HT1080 (cell line): ENCODE measurements at places on chromosomes 12 and 14.
A peak's percentile ranks its signal among the peaks of the same experiment; 100 is the strongest.

DNA sequence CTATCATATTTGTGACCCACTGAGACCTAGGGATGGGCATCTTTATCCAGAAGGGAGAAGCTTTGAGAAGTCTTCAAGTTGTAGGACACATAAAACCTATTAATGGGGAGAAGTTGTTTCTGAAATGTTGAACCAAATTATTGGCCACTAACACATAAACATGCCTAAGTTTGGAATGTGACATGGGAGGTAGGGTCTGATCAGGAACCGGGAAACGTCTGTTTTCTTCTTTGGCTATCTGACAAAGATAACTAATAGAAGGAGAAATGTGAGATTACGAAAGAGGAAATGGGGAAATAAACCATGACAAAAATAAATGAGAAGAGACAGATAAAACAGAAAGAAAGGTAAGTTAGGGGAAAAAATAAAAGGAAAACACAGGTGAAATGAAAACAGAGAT, 425.2 kb downstream of the EGLN3 start:
- DNase-seq, result no peak

GRCh38 chr12:52175371-52176350, 16.2 kb downstream of the KRT80 start:
- no peak for DNase-seq

DNA sequence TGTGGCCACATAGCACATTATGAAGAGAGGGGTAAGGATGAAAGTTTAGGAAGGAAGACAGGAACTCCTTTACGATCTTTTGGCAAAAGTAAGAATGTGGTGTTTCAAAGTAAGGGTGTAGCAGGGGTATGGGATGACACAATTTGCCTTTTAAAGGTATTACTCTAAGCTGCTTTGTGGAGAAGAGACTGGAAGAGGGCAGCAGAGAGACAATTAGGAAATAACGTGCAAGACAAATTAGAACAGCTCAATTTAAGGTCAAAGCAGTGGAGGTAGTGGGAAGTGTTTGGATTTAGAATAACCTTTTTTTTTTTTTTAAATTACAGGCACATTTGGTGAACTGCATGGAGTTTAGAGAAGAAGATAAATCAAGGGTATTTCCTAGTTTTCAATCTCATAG, 342.6 kb downstream of the NOVA1 start:
- DNase-seq, result peak; percentile 3

DNA sequence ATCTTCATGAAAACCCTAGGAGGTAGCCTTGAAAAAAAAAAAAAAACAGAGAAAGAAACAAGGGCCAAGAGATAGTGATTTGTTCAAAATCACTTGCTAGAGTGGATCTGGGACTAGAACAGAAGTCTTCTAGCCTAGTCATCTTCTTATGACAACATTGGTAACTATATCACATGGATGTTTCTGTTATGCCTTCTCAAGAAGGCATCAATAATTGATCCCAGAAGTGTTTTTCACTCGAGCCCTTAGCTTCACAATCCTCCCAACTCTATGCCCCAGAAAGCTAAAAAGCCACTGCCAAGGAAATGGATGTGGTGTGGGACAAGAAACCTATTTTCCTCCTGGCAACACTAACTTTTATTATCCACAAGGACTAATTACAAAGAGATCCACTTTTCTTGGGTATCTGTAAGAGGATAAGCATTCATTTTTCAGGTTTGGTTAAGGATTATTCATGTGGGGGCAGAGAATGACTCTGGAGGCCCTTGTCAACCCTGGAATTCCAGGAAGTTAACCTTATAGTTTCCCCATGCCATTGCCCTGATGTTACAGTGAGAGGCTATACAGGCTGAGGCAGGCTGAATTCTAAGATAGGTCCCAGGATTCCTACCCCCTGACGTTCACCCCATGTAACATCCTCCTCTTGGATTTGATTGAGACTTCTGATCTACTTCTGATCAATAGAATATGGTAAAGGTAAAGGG, 67.7 kb upstream of the CPM start:
- DNase-seq, result peak; percentile 6

DNA sequence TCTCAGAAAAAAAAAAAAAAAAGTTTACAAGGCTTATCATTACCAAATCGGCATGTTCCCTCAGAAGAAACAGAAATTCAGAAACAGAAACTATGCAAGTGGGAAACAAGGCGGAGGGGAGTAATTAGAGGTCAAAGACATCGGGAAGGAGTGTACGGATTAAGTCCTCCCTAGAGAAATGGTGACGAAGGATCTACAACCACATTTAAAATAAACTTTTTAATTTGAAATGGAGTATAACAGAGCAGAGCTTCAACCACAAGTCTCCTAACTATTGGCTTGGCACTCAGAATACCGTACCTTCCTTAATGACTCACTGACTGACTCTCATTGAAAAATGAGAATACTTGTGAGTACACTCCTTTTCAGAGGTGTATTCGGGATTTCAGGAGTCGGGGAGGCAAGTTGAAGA, 908 bp downstream of the ENTPD5 start:
- no peak for DNase-seq

- no peak for DNase-seq
Observed at GRCh38 chr12:11561411-11561810, 88.1 kb upstream of the ETV6 start.

- DNase-seq, result no peak
Observed at GRCh38 chr14:104604458-104605449, at the start of gene TMEM179. TMEM179 (minus strand) TSS chr14:104604772; CDS start chr14:104604741, 31 bp downstream.

GRCh38 chr14:69133206-69134125, 19.5 kb downstream of the DCAF5 start:
- DNase-seq, result peak; percentile 61

DNA sequence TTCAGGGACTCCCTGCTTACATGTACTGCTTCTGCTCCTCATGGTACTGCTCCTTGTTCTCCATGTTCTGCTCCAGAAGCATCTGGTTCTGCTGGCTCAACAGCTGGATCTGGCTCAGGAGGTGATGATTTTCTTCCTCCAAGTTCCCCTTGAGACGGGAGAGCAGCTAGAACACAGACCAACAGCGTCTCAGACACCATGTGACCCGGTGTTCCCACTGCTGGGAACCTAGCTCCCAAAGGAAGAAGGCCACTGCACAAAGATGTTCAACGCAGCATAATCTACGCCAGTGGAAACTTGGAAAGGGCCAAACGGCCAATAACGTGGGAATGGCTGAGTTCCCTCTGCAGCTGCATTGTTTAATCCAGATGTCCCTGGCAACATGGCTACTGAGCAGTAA, 49.6 kb upstream of the GPR68 start:
- DNase-seq, result no peak

DNA sequence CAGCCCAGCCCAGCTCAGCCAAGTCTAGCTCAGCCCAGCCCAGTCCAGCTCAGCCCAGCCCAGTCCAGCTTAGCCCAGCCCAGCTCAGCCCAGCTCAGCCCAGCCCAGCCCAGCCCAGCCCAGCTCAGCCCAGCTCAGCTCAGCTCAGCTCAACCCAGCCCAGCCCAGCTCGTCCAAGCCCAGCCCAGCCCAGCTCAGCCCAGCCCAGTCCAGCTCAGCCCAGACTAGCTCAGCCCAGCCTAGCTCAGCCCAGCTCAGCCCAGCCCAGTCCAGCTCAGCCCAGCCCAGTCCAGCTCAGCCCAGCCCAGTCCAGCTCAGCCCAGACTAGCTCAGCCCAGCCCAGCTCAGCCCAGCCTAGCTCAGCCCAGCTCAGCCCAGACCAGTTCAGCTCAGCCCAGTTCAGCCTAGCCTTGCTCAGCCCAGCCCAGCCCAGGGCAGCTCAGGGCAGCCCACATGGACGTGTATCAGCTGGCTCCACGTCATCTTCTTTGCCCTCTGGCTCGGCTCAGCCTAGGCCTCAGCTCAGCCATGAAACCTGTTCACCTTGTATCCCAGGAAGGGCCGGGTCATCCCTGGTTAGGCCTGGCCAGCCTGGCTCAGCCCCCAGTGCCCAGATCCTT, 185.6 kb downstream of the TMEM121 start:
- DNase-seq, result no peak

DNA sequence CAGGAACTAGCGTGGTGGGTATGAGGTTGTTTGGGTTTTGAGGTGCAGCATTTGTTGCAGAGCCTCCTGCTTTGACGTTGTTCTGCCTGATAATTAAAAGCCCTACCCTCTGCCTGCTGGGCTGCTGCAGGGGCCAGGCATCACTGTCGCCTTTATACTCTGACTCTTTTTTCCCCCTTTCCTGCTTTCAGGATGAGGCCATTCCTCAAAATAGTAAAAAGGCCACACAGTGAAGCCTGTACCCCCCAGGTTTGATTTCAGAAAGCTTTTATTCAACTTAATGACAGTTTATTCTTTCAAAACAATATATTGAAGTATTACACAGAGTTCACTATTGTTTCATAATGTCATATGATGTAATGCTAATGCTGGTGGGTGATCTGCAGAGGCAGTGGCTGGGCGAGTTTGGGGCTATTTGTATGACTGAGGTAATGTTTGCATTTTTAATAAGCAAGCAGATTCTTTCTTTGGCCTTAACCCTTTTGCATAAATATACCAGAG, 9.1 kb downstream of the BORCS5 start:
- no peak for DNase-seq

GRCh38 chr14:24948261-24948847, 101.6 kb downstream of the STXBP6 start:
- DNase-seq, result no peak

- peak; percentile 47 for DNase-seq
Observed at GRCh38 chr12:125330645-125331341, 265.6 kb downstream of the AACS start.

DNA sequence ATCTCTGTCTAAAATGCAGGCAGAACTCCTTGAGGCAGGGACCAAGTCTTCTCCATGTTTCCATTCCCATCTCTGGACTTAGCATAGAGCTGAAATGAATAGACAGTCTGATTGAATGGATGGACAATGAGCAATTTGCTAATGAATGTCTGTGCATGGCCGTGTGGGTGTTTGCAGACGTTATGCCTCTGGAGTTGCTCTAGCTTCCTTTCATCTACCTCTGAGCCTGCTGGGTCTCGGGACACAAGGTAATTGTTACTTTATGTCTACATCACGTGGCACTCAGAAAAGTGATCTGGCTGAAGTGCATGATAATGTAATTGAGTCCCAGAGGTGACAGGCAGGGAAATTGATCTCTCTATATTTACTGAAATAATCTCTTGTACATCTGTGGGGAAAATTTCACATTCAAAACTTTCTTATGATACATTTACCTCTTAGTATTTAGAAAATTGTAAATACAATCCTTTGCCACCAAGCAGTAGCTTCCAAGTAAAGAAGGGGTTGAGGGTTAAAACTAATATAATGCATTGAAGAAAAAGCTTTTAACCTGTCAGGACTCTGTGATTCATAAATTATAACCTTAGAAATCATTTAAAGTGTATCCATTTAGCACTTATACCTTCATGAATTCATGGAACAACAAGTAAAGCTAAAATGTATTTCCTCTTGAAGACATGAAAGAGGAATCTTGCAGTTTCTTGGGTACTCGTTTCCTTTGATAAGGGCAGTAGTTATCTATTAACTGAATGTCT, 424.1 kb downstream of the APAF1 start:
- no peak for DNase-seq

DNA sequence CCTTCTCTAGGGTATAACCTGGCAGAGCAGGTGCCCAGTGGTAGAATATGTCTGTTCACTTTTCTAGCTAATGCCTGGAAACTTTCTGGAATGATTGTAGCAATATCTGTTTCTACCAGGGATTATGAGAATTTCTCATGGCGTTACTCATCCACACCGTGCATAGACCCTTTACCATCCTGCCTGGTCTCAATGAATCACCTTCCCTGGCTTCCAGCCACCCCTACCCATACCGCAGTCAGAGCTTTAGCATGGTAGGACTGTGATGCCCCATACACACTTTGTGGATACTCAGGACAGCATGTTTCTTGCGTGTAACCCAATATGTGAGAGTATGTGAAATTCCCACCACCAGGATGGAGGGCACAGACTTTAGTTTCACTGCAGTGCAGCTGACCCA, 45.4 kb downstream of the TUNAR start:
- DNase-seq, result peak; percentile 64

GRCh38 chr12:8780389-8780788, 42.0 kb upstream of the A2ML1 start:
- DNase-seq, result peak; percentile 28

GRCh38 chr12:50265770-50266524, 17.4 kb downstream of the LIMA1 start:
- DNase-seq, result no peak

DNA sequence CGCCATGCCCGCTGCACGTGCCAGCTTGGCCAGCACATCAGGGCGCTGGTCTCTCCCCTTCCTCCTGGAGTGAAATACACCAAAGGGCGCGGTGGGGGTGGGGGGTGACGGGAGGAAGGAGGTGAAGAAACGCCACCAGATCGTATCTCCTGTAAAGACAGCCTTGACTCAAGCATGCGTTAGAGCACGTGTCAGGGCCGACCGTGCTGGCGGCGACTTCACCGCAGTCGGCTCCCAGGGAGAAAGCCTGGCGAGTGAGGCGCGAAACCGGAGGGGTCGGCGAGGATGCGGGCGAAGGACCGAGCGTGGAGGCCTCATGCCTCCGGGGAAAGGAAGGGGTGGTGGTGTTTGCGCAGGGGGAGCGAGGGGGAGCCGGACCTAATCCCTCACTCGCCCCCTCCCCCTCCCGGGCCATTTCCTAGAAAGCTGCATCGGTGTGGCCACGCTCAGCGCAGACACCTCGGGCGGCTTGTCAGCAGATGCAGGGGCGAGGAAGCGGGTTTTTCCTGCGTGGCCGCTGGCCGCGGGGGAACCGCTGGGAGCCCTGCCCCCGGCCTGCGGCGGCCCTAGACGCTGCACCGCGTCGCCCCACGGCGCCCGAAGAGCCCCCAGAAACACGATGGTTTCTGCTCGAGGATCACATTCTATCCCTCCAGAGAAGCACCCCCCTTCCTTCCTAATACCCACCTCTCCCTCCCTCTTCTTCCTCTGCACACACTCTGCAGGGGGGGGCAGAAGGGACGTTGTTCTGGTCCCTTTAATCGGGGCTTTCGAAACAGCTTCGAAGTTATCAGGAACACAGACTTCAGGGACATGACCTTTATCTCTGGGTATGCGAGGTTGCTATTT, 914 bp upstream of the CCND2 start:
- no peak for DNase-seq

GRCh38 chr12:120705618-120706017, 4.6 kb upstream of the UNC119B start:
- DNase-seq, result no peak

DNA sequence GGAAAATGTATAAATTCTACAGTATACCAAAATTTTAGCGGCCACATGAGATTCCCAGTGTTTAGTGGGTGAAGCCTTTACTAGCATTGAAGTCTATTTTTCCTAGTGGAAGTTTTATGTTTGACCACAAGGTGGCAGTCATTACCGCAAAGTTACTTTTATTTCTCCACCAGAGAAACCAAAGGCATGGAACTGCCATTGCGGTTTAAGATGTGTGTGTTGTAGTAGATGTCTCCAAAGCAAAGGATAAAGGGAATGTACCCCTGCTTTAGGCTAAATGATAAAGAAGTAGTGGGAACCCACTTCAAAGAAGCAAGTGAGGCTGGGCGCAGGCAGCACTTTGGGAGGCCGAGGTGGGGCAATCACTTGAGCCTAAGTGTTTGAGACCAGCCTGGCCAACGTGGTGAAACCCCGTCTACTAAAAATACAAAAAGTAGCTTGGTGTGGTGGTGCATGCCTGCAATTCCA, 140.5 kb downstream of the PRKCH start:
- peak; percentile 77 for DNase-seq

- DNase-seq, result no peak
Observed at GRCh38 chr12:121575952-121576625, 4.7 kb downstream of the KDM2B start.
